ENCODE measurements at places on chromosomes 16 and 17. TPM values are rescaled to one million over a fixed set of nuclear protein-coding genes. Genes with fewer than 3 reads are reported as not detected.
A peak's percentile ranks its signal among the peaks of the same experiment; 100 is the strongest.

- H3K4me3 ChIP-seq, result no peak overlapping the region
- no peaks in the 10 kb centered on the region for H3K27me3 ChIP-seq
- peaks cover 30% of the 10 kb centered on the region for H3K36me3 ChIP-seq
- DNase-seq, result no peak
- H3K4me1 ChIP-seq, result peaks cover 21% of the 10 kb centered on the region
Observed at GRCh38 chr16:71727551-71728324, 3.2 kb upstream of the PHLPP2 start.

DNA sequence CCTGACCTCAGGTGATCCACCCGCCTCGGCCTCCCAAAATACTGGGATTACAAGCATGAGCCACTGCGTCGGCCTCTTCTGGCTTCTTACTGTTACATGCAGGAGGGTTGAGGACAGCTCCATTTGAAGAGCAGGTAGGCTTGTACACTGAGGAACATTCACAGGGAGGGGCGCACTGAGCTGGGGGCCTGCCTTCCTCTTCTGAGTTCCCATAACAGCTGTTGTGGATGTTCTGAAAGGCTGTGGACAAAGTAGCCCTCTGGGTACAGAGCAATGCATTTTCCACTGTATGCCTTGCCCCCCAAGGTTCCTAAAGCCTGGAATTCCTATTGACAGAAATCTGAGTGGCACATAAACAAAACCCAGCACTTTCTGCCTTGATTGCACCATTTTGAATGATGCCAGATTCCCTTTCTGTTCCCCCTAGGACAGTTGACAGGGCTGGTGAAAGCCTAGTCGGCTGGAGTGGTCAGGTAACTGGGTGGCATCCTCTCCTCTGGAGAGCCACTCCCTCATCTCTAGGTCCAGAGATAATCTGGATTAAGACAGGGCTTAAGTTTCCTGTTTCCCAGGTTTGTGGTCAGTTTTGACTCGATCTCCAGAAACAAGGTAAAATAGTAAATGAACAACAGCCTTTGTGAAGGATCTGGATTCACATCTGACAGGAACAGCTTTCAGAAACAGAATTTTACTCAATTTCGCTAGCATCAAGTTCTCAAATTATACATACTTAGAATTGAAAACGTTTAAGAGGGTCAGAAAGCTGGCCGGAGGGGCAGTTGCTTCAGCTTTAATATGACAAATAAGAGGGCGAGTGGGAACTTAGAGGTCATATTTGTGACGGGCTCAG, 1.3 kb upstream of the CDK5R1 start:
- H3K27me3 ChIP-seq, result no peaks in the 10 kb centered on the region
- H3K4me1 ChIP-seq, result peaks cover 27% of the 10 kb centered on the region
- no peak for DNase-seq
- peaks cover 5% of the 10 kb centered on the region for H3K36me3 ChIP-seq
- H3K4me3 ChIP-seq, result peak overlapping the region; percentile 59
- H3K27ac ChIP-seq, result peak overlapping the region; percentile 71

- no peak overlapping the region for H3K27ac ChIP-seq
- no peaks in the 10 kb centered on the region for H3K27me3 ChIP-seq
- peaks cover 10% of the 10 kb centered on the region for H3K4me1 ChIP-seq
- no peak for DNase-seq
- H3K4me3 ChIP-seq, result no peak overlapping the region
Observed at GRCh38 chr17:17129466-17129865, 76.7 kb downstream of the PLD6 start.

The ALOX15B gene
- not detected for total RNA-seq

DNA sequence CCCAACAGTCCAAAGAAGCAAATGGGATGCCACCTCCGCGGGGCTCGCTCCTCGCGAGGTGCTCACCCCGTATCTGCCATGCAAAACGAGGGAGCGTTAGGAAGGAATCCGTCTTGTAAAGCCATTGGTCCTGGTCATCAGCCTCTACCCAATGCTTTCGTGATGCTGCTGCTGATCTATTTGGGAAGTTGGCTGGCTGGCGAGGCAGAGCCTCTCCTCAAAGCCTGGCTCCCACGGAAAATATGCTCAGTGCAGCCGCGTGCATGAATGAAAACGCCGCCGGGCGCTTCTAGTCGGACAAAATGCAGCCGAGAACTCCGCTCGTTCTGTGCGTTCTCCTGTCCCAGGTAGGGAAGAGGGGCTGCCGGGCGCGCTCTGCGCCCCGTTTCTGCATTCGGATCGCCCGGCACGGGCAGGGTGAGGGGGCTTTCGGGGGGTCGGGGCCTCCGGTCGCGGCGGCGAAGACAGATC, at the start of gene CDH13:
Gene CDH13 (plus strand): TSS at position 179 of the 471 bp plus-strand sequence.
- H3K27me3 ChIP-seq, result no peaks in the 10 kb centered on the region
- DNase-seq, result peak; percentile 48
- peaks cover 53% of the 10 kb centered on the region for H3K4me1 ChIP-seq
- H3K36me3 ChIP-seq, result no peaks in the 10 kb centered on the region

The KRT16 gene
- total RNA-seq, result not detected

The KCNH6 gene
- not detected for total RNA-seq

- DNase-seq, result no peak
- no peaks in the 10 kb centered on the region for H3K36me3 ChIP-seq
- no peaks in the 10 kb centered on the region for H3K4me1 ChIP-seq
- H3K27ac ChIP-seq, result no peak overlapping the region
Observed at GRCh38 chr16:7289299-7289698, 43.3 kb upstream of the RBFOX1 start.

GRCh38 chr16:58422809-58423208, 30.5 kb downstream of the GINS3 start:
- no peak for DNase-seq
- peak overlapping the region; percentile 58 for H3K27ac ChIP-seq
- no peaks in the 10 kb centered on the region for H3K27me3 ChIP-seq

The NHERF2 gene
- 269 TPM for total RNA-seq

DNA sequence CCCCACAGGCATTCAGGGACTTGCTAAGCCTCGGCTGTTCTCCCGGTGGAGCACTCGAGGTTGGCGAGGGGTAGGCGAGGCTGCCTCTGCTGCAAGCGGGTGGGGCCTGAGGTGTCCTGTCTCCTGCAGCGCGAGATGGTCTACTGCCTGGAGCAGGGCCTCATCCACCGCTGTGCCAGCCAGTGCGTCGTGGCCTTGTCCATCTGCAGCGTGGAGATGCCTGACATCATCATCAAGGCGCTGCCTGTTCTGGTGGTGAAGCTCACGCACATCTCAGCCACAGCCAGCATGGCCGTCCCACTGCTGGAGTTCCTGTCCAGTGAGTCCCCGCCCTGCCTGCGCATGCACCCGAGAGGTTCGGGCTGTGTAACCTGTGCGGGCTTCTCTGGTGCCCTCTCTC, 26.3 kb downstream of the TSC2 start:
- peaks cover 95% of the 10 kb centered on the region for H3K36me3 ChIP-seq
- no peaks in the 10 kb centered on the region for H3K27me3 ChIP-seq
- DNase-seq, result no peak
- H3K4me1 ChIP-seq, result no peaks in the 10 kb centered on the region
- no peak overlapping the region for H3K4me3 ChIP-seq

DNA sequence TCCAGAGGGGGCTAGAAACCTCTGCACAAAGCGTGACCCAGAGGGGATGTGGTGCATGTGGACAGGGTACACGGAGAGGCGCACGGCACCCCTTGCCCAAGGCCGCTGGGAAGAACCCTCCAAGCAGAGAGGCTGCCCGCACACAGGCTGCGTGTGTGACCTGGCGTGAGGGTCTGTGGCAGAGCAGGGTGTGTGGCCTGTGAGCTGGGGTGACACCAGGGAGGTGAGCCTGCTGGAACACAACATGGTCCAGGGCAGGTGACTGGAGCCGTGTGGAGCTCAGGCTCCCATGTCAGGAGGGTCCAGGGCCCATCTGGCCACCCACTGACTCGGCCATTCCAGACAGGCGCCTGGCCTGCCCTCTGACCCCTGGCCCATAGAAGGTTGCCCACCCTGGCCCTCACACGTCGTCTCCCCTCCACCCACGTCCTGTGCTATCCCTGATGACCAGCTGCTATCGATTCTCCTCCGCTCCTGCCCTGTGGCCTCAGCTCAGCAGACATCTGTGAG, 14.8 kb upstream of the TMEM204 start:
- peaks cover 13% of the 10 kb centered on the region for H3K36me3 ChIP-seq
- H3K4me1 ChIP-seq, result no peaks in the 10 kb centered on the region
- H3K4me3 ChIP-seq, result no peak overlapping the region
- no peak for DNase-seq

The APOBR gene
- total RNA-seq, result 0.16 TPM

All from heart right ventricle (tissue), 16 donors.